Left ventricle myocardium superior (tissue), 1 donor: ENCODE measurements at places on chromosomes 4 and X. TPM values are rescaled to one million over a fixed set of nuclear protein-coding genes. Genes with fewer than 3 reads are reported as not detected.

DNA sequence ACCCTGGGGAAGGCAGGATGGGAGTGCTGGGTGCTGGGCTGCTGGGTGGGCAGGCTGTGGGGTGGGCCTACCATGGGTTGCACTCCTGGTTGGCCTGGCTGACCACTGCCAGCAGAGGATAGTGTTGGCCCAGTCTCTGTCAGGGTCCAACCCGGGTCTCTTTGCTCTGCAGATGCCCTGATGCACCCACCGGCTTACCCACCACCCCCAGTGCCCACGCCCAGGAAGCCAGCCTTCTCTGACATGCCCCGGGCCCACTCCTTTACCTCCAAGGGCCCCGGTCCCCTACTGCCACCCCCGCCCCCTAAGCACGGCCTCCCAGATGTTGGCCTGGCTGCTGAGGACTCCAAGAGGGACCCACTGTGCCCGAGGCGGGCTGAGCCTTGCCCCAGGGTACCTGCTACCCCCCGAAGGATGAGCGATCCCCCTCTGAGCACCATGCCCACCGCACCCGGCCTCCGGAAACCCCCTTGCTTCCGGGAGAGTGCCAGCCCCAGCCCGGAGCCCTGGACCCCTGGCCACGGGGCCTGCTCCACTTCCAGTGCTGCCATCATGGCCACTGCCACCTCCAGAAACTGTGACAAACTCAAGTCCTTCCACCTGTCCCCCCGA is 14.2 kb upstream of the ADD1 start:
- DNase-seq = peak; percentile 27

Gene SORCS2
- 1.5 TPM for total RNA-seq

Gene PPP1R3F
- 22.1 TPM for total RNA-seq

Gene TLR3
- 6.3 TPM for total RNA-seq
